ENCODE measurements at places on chromosomes 2 and 18.
A peak's percentile ranks its signal among the peaks of the same experiment; 100 is the strongest.

GRCh38 chr2:135874777-135875365 is 1.4 kb downstream of the MCM6 start:
- peak; percentile 6 for DNase-seq

- no peak for DNase-seq
These were observed 44.0 kb downstream of the IRS1 start for GRCh38 chr2:226755631-226756030.

- no peak for DNase-seq
These were observed 249.4 kb upstream of the HS6ST1 start for GRCh38 chr2:128568106-128568505.

DNA sequence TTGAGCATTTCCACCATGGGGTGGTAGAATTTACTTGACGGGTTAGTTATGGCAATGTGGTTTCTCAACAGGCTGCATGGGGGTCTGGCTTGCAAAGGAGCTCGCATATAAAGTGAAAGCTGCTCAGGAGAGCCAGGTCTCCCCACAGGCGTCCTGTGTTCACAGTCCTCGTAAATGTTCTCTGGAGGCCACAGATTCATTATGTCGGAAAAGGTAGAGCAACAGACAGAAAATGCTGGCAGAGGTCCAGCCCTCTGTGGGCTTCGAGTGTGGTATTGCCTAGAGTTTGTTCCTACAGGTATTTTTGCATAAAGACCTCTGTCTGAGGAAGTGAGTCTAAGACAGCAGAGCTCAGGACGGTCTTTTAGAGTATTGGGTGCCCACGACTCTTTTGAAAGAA is 96.4 kb downstream of the CDCA7 start:
- no peak for DNase-seq

DNA sequence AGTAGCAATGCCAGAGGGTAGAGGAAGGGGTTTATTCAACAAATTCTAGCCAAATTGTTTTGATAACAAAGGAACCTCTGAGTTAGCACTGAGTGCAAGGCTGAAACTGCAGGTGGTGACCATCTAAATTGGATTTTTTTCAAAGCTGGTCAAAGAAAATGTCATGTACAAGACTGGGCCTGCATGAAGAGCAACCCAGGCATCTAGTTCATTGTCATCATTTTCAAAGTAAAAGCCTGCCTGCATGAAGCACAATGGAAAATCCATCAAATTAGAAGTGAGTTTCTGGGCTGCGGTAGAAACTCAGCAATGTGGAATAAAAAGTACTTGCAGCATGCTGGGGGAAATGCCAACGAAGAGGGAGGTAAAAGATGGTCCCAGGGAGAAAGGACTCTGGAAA is 80.8 kb upstream of the PPP1CB start:
- DNase-seq = no peak

GRCh38 chr2:31249009-31249690 is 15.2 kb downstream of the EHD3 start:
- no peak for DNase-seq

- no peak for DNase-seq
These were observed 74.7 kb upstream of the MAP4K3 start for GRCh38 chr2:39511605-39512433.

DNA sequence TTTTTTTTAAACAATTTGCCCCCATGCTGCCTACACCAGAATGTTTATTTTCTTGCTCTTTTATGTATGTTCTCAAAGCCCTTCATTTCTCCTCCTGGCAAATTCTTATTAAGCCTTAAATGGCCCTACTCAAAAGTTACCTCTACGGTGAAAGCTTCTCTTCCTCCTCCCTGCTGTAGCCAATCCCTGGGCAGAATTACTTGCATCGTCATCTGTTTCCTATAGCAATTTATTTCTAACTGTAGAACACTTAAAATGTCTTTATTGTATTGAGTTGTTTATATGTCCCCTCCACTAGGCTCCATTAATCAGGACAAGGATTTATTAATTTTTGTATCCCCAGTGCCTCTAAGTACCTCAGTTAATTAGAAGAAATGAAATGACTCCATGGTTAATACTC is 2.5 kb upstream of the RAD51AP2 start:
- no peak for DNase-seq

- DNase-seq = no peak
These were observed 7.7 kb upstream of the SP100 start for GRCh38 chr2:230408244-230408842.

GRCh38 chr2:47907039-47907781 is 912 bp upstream of the FBXO11 start:
- peak; percentile 38 for DNase-seq

GRCh38 chr2:47035615-47036488 is 119.3 kb downstream of the STPG4 start:
- no peak for DNase-seq
